ENCODE measurements at places on chromosomes 5 and 9.

DNA sequence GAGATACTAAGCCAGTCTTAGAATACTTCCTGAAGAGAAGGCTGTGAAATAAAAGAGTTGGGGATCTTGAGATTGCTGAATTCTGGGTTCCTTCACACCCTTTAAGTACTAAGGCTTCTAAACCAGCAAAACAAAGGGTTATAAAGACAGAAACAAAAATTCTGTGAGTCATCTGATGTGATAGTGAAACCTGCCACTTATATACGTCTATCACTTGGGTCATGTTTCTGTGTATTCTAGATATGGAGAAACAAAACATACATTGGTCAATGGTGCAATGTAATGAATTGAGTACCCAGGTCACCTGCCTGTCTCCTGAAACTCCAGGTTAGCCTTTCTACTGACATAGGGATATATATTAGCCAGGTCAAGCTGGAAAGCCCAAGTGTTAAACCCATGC, 319.3 kb upstream of the GRAMD2B start:
- ATAC-seq = no peak

DNA sequence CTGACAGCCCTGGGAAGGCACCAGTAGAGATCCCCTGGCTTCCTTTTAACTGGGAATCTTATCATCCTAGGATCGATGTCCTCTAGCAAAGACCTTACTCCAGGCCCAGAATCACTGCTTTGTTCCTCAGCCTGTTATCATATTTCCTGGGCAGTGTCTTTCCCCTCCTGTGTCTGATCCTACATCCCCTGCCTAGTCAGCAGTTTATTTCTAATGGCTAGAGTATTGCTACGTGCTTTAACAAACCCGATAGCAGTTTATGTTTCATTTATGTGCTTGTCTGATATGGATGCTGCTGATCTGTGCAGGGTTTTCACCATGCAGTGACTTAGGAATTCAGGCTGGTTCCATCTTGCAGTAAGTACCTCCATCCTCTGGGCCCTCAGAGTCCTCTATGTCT, 20.9 kb upstream of the BARX1 start:
- ATAC-seq = no peak

DNA sequence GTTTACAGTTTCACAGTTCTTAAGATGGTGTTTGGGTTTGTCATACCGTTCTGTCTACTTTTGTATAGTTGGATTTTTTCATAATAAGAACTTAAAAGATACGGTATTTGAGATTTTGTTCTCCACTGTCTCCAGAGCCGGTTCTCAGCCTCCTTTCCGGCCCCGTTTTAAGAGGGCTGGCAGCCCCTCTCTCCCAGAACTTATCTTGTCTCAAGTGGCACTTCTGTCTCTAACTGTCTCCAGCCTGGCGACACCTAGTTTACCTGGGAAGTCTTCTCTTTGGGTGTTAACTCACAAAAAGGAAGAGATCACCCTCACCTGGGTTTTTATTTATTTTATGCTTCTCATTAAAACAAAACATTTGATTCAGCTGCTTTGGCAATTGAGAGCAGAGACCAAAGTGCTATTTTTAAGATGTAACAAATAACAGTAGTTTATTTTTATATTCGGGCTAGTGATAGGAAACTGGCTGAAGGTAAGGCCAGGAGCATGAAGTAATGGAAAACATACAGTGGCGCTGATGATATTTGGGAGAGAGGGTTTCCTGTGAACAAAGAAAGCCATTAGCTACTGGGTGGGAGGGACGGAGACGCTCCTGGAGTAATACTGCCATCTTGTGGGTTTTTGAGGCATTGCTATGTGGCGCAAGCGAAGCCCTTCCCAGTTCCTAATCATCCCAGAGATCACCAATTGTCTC, 48.3 kb downstream of the ACER2 start:
- ATAC-seq = peak; percentile 95

- ATAC-seq = no peak
Measured at GRCh38 chr5:118233606-118234005, 754.7 kb downstream of the DTWD2 start.

DNA sequence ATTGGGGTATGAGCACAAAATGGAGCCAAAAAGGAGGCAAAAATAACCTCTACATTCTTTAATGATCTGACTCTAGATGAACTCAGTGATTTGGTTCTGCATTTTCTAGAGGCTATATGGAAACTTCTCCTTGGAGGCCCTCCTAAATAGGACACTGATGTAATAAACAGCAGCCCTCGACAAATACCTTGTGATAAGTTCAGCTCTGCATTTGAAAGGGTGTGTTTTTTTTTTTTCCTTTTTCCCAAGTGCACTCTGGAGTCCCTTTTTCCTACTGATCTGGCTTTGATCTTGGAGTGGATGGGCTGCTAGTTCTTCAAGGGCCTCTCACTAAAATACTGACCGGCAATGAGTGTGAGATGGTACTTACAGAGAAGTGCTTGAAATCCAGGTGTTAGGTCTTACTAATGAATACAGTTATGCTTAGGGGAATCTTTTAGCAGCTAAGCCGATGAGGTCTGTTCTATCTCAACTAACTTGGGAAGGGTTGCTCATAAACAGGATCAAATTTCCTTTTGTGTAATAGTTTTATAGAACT, 161.7 kb downstream of the MAST4 start:
- ATAC-seq = no peak

DNA sequence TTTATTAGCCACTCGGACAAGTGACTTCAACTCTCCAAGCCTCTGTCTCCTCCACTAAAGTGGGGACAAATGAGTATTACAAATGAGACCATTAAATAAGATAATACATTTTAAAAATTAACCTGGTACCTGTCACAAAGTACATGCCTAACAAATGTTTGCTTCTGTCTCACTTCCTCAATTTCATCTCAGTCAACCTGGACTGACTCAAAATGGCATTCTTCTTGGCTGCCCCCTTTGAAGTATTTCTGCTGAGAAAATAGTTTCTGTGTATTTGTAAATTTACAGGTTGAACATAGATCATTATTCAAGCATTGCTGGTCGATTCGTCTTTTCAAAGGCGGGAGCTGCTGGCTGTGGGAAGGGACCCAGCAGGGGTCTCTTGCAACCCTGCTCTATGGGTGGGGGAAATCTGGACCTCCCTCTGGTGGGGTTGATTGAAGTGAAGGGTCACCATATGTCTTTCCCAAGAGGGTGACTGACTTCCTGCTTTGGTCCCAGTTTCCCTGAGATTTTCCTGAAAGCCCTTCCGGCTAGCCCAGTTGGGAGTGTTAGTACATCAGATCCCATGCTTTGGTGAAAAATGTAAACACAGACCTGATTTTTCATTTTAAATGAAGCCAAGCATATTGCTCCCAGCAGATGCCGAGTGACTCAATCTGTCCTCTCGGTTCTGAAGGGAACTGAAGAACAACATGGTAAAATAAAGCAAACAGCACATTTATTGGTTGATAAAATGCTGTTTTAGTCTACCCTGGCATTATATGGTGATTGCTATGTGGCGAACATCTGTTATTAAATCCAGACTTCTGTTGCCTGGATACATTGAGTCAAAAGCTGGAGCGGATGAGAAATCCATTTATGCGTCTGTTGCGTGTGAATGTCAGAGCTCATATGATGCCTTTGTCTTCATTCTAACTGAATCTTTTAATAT, 73.0 kb downstream of the KCNIP1 start:
- no peak for ATAC-seq

DNA sequence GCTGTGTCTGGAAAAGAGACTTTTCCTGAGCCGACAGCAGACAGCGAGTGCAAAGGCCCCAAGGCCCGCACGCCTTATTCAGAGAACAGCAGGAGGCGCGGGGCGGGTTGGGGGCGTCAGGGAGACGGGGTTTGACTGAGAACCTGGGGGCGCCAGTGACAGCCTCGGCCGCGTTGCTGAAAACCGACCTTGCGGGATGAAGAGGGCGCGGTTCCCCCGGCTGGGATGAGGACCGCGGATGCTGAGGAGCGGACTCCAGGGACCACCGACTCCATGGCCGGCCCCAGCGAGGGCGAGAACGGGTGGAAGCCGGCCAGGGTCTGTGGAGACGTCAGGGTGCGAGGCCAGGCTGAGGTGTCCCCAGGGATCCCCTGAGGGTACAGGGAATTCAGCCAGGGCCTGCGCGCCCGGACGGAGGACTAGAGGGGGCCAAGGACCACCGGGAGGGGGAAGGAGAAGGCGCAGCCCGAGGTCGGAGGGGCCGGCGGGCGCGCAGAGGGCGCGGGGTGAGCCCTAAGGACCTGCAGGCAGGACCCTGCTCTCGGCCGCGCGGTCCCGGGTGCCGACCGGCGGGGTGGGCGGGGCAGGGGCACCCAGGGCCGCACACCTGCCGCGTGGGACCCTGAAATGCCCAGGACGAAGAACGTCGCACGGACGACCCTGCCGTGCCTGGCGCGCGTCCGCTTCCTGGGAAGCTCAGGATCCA, 837 bp upstream of the AHRR start:
- no peak for ATAC-seq

GRCh38 chr9:96515621-96516470, 65.9 kb downstream of the HABP4 start:
- no peak for ATAC-seq

DNA sequence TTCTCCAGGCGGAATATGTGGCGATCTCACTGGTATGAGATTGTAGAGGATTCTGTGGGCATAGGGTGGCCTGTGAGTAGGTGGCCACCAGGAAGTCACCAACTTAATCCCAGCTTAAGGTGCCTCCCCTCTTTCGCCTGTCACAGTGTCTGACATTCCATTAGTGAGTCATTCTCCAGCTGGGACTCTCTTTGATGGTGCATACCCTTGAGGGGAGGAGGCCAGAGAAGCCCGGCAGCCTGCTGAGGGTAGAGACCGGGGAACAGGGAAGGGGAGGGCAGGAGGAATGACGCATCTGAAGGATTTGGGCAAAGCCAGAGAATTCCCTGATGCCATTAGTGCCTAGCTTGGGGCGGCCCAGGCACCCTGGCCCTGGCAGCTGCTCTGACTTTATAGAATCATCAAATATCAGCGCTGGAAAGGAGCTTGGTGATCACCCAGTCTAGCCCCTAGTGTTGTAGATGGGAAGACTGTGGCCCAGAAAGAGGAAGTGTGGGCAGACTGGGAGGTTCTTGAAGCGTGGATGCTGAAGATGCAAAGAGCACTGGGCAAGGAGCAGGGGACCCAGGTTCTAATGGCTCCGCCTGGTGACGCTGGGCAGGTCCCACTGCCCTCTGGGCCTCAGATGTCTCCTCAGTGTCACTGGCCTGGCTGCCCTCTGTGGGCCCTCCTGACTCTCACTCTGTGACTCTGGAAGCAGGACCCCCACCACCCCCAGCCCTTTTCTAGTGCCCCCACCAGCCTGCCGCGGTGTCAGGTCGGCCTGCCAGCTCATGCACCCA, 41.4 kb downstream of the DAB2IP start:
- peak; percentile 46 for ATAC-seq

GRCh38 chr5:32642276-32643002, 57.1 kb downstream of the SUB1 start:
- ATAC-seq = peak; percentile 47

DNA sequence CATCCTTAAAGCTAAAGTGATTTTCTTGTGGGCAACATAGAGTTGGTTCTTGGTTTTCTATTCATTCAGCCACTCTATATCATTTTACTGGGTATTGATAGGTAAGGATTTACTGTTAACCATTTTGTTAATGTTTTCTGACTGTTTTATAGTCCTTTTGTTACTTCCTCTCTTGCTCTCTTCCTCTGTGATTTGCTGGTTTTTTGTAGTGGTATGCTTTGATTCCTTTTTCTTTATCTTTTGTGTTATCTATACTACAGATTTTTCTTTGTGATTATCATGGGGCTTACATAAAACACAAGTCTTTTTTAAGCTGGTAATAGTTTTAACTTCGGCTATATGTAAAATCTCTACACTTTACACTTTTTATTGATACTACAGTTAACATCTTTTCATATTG, 43.3 kb downstream of the CREBRF start:
- ATAC-seq = no peak

DNA sequence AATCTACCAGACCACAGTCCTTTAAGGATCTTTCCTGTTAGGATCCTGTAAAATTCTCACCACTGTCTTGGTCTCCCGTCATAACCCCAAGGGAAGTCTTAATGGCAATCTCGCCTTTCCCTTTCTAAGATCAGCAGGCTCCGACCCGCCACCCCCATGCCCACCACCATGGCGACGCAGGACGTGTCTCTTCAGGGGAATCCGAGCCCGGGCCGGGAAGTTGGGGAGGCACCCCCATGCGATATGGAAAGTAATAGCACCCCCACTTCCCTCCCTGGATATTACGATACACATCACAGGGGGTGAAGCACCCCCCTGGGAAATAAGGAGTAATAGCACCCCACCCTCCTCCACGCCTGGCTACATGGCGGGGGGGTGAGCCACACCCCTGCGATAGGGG, 8.3 kb upstream of the STK32A start:
- ATAC-seq = no peak

DNA sequence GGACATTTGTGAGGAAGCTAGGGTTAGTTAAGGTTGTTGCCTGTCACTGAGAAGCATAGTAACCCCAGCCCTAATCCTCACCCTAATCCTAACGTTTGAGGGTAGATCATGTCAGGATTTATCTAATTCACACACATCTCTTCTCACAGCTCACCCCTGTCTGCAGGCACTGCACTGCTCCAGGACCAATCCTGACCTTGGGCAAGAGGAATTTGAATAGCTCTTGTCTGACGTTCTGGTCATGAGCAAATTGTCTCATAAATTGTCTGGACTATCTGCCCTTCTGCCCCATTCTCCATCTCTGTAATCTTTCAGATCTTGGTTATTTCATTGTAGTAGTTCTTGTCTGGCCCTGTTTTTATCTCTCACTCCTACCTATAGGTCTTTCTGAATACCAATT, 18.7 kb downstream of the CRHBP start:
- no peak for ATAC-seq

DNA sequence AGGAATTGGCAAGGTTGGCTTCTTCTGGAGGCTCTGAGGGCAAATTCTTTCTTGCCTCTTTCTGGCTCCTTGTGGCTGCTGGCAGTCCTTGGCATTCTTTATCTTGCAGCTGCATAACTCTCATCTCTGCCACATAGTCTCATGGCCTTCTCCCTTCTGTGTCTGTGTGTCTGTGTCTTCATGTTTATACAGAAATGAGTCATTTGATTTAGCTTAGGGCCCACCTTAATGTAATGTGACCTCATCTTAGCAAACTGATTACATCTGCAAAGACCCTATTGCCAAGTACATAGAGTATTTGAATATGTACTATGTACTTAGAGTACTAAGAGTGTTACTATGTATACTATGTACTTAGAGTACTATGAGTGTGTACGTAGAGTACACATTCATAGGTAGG, 122.5 kb downstream of the RFK start:
- no peak for ATAC-seq

Measured in esophagus mucosa (tissue), 1 donor.